ENCODE measurements at places on chromosomes 7 and 10.

DNA sequence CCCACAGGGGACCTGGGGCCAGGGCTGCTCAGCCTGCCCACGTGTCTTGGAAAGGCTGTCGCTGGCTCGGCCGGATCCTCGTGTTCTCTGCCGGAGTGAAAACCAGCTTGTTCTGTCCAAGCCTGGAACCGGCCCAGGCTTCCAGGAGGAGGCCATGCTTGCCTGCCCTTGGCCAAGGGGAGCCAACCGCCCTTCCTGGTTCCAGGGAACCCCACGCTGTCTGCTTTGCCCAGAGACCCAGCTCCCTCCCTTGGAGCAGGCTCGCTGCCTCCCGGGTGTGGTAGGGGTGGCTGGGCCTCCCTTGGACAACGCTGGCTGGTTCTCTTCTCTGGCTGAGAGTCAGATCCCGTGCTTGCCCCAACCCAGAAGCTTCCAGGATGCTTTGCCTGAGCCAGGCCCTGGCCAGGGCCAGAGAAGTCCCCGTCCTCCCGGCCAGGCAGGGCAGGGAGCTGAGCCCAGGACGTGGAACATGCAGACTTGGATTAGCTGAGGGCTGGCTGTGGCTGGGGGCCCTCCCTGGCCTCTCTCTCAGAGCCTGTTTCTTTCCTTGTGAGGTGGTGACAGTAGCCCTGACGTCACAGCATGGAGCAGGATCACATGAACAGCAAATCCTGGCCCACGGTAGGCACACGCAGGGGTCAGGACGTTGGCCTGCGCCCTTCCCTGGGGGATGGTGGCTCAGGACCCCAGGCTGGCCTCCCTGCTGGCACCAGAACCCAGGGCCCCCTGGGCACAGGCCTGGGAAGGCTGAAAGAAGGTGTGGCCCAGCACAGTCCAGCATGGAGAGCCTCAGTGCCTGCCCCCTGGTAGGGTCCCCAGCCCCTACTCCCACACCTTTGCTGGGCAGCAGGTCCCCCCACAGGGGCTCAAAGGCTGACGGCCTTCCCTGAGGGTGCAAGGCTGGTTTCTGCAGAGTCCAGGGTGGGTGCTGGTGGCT lies 67.5 kb downstream of the PWWP2B start:
- DNase-seq = no peak

GRCh38 chr7:19294619-19295018 lies 149.4 kb upstream of the FERD3L start:
- no peak for DNase-seq

DNA sequence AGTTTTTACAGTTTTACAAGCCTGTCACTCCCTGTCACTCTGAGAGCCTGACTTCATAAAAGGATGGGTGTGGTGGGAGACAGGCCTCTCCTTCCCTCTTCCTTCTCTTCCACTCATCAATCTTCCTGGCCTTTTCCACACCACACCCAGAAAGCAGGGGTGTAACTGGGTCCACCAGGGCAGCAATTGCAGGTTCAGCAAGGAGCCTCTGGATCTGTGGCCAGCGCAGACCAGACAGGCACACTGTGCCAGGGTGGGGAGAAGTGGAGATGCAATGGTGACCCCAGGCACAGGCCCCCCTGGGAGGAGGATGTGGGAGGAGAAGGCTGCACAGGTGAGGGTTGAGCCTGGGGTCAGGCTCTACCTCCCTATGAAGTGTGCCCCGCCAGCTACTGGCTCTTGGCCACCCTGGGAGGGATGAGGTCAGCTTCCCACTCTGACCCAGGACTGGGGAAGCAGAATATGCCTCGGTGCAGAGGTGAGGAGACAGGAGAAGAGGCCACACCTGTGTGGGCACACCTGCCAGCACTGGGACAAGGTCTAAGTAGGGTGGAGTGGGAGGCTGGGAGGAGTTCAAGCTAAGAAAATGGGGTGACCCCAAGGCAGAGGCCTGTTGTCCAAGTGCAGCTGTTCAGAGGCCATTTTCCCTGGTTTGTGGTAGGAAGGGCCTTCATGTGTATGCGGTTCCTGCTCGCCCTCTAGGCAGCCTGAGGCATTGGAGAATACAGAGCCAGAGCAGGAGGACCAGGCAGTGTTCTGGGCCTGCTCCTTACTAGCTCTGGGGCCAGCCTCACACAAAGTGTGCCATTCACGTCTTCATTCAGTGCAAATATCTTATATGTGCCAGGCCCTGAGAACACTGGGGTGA lies 20.2 kb upstream of the TMEM72 start:
- no peak for DNase-seq

GRCh38 chr7:83429493-83429892 lies 219.4 kb downstream of the SEMA3E start:
- DNase-seq = no peak

DNA sequence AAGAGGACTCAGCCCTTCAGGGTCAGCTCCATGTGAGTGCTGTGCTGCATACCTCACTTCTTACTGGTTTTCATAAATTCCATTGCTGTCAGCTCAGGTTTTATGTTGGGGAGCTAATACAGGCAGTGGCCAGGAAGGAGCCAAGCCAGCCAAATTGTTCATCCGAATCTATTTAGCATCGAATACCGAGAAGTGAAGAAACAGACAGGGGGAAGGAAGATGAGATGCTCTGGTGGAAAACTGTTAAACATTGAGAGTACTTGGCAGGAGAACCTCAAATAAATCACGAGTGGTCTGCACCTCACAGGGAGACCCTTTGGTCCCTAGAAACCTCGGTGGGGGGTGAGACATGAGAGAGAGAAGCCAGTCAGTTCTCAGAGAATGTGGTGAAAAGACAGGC lies 196.0 kb upstream of the TMEM72 start:
- DNase-seq = no peak

DNA sequence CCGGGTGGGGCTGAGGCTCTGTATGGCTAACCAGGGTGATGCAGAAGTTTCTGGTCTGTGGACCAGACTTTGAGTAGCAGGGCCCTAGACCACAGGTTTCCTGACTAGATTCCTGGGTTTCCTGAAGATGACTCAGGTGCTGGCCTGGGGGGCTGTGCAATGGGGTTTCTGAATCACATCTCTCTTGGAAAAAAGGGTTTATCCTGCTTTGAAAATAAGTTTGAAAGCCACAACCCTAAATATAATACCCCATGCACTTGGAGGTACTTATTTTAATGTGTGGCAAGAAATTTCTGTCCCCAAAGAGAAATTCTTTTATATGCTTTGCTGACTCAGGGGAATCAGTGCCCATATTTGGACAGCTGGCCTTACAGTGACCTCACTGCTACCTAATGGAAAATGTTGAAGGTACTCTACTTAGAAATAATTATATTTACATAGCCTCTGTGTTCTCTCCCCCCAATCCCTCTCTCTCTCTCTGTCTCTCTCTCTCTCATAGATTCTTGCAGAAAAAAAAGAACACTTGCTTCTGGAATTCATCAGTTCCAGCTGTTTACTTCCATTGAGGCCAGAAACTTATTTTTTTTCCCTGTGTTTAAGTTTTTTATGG lies 184.4 kb upstream of the LYZL2 start:
- DNase-seq = no peak

DNA sequence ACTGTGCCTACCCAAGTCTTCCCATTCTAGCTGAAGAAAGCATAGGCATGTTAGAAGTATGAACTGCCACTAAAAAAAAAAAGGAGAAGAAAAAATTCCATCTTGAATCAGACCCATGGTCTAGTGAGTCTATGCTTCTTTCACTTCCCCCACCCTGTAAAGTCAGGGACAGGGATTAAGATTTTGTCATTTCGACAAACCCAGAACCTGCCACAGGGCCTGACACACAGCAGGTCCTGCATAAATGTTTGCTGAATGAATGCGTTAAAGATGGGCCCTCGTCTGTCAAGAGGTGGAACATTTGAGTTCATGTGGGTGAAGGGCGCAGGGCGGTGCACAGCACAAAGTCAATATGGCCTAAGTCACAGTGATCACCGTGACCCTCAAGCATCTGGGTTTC lies 4.9 kb downstream of the HIPK2 start:
- no peak for DNase-seq

GRCh38 chr7:77330169-77330882 lies 85.8 kb downstream of the GSAP start:
- DNase-seq = no peak

GRCh38 chr7:136359333-136359903 lies 382.3 kb upstream of the MTPN start:
- no peak for DNase-seq

DNA sequence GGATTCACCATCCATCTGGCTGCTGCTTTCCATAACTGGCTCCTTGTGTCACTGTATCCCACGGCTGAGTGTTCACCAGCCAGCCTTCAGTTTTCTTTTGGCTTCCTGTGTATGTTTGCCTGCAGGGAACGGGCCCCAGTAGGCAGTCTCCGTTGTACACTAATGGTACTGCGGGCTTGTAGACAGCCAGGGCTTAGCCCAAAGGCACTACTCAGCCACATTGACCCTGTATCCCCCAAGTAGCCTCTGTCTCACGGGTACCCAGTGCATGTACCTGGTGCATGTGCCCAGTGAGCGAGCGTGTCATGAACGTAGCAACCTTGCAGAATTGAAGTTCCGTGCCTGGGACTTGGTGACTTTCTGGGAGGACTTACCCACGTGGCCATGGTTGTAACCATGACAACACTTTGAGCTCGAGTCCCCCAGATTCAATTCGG lies 6.1 kb downstream of the PFKFB3 start:
- DNase-seq = no peak

DNA sequence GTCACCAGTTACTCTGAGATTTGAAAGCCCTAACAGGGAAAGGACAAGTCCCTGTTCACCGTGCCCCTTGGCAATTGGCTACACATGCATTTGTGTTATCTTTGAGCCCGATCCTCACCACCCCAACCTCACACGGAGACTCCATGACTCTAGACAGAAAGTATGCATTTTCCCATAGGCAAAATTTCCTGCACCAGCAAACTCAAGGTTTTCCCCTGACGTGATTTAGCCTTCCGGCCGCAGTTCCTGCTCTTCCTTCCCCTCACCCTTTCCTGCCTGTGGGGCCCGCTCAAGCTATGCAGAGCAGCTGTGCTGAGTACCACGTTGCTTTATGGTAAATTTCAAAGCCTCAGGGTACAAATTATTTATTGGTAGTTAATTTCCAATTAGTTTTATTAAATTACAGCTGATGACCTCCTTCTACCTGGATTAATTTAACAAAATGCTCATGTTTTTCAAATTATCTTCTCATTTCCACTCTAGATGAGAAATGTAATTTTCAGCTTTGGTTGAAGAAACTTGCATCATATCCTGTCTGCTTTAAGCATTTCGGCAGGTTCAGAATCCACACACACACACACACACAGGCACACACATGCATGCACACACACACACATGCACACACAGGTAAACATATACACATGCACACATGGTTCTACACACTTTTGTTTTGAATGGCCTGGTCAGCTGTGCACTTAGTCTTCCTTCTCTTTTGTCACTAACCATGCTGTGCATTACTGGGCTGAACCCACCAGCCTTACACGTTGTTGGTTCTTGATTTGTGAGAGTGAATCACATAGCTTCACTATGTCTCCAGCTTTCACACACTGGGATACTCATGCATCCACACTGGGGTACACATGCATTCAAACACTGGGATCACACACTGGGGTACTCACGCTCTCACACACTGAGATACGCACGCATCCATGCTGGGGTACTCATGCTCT lies 283.1 kb upstream of the PITRM1 start:
- DNase-seq = no peak

- DNase-seq = no peak
Measured at GRCh38 chr10:104622598-104623209, 18.4 kb upstream of the SORCS3 start.

GRCh38 chr7:114929570-114929969 lies 7.7 kb downstream of the MDFIC start:
- DNase-seq = no peak

GRCh38 chr10:59320355-59320754 lies 42.0 kb downstream of the FAM13C start:
- DNase-seq = no peak

DNA sequence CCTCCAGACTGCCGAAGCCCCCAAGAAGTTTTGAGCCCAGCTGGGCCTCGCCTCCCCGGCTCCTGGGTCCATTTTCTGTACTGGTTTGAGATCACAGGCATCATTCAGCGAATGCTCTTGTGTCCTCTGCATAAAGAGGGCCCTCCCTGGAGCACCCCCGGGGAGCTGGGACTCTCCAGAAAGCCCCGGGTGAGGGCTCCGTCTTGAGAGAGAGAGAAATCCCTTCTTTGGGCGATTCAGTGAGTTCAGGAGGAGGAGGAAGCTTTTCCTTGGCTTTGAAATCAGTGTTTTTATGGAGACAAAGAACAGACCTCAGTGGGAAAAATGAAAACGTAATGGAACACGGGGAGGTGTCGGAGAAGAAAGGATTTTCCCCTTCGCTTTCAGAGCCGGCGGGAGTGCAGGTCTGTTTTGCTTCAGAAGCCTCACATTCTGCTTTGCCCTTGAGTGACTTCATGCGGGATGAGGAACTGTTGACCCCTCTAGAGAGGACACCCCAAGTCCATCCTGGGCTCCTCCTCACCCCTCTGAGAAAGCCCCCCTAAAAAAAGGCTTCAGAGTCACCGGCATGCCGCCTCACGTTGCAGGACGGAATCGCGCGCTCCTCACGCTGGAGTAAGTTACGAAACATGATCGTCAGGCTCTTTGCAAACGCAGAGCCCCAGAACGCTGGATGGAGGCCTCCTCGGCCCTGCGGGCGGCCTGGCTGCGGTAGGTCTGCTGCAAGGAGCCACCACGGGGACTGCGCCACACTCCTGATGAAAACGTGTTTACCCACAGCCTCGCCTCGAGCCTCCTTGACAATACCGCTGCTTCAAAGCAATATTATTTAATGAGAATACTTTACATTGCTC lies 8.5 kb upstream of the AP5Z1 start:
- DNase-seq = no peak

DNA sequence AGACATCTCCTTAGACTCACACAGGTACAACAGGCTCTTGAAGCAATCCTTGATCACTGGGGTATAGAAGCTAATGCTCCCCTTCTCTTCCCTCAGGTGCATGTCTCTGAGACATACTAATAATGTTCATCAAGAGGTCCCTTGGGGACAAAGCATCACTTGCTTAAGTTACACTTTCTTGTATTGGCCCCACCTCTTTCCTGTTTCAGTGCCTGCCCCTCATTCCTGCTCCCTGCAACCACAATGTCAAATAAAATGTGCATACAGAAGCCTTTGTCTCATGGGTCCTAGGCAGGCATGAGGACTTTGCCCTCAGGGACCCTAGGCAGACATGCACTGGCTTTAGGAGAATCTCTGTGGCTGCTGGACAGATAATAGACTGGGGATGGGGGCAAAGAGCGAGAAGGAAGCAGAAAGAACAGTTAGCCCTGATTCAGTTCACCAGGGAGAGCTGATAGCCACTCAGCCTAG lies 175.0 kb upstream of the NPY start:
- DNase-seq = no peak

- DNase-seq = no peak
Measured at GRCh38 chr10:126867567-126868365, 37.5 kb upstream of the DOCK1 start.

DNA sequence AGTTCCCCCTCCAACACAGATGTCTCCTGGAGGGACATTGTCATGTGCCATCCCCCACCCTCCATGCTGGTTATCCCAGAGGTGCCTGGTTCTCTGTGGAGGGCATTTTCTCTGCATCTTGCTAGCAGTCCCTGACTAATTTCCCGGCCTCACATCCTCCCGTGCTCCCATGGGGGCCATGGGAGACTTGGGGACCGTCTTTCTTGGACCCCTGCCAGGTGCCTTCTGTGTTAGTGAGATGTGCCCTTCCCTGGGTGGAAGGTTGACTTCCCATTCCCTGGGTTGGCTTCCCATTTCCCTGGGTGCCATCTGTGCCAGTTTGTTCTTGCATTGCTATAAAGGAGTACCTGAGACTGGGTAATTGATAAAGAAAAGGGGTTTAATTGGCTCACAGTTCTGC lies 22.5 kb upstream of the GNA12 start:
- no peak for DNase-seq

Measured in NCI-H1105 (cell line).